ENCODE measurements at places on chromosomes 2 and 18.

GRCh38 chr2:1082456-1083205, 132.0 kb downstream of the SNTG2 start:
- no peak for DNase-seq

GRCh38 chr2:146412625-146413024, 1432.2 kb upstream of the ACVR2A start:
- no peak for DNase-seq

DNA sequence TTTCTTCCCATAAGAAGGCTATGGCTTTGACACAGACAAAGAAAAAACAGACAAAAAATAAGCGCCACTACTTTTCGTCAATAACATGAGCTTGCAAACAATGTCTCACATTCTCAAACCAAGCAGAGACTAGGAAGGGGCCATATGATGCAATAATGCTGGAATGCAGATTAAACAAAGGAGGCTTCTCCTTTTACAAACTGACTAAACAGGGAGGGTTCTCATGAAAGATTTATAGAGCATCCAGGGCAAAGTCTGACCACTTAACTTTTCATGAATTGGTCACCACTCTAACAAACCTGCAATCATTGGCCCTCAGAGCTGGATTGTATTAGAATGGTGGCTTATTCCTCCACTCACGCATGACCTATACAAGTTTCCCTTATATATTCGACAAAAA, 663.3 kb upstream of the CHAC2 start:
- DNase-seq = no peak

- no peak for DNase-seq
Measured at GRCh38 chr2:159034713-159035112, 66.3 kb downstream of the TANC1 start.

DNA sequence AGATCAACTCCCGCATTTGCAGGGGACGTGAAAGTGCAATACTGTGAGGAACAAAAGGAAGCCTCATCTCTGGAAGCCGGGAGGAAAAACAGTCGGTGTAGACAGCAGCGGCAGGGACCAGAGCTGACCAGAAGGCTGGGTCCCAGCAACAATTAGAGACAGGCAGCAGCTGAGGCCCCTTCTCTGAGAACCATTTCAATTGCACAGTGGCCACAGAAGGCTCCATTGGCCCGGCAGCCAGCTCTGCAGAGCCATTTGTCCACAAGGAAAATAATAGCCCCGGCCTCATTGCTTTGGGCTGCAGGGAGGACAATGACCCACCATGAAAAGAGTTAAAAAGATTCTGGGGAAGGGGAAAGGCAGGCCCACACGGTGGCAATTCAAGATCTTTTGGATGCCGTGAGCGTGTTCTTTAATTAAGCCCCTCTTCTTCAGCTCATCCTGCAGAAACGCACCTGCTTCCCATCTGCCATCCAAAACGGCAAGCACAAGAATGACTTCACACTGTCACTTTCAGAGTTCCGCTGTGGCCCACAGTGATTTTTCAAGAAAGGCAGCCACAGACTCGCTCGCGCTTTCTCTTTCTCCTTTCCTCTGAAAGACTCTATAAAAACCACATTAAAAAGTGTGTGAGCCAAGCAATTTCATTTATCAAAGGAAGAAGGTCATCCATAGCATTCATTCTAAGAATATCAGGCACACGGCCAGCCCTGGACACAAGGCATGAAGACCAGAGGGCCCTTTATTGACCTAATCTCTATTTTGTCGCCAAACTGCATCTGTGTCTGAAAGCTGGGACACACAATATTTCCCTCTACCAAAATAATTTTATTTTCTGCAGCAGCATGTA, 293.6 kb downstream of the SOX11 start:
- no peak for DNase-seq

DNA sequence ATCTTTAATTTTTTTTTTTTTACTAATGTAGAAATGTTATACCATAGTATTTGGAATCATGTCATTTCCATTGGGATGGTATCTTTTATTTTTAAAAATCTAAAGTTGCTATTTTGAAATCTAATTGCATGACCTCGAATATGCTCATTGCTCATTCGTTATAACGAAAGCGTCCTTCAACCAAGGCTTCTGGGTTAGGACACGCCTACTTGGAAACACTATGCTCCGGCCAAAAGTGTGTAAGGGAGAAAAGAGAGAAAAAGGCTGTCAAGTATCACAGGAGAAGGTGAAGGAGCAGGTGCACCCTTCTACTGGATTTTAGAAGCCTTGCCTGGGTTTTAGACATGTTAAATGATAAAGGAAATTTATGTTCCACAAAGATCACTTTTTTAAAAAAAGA, 465.9 kb upstream of the ID2 start:
- DNase-seq = no peak

DNA sequence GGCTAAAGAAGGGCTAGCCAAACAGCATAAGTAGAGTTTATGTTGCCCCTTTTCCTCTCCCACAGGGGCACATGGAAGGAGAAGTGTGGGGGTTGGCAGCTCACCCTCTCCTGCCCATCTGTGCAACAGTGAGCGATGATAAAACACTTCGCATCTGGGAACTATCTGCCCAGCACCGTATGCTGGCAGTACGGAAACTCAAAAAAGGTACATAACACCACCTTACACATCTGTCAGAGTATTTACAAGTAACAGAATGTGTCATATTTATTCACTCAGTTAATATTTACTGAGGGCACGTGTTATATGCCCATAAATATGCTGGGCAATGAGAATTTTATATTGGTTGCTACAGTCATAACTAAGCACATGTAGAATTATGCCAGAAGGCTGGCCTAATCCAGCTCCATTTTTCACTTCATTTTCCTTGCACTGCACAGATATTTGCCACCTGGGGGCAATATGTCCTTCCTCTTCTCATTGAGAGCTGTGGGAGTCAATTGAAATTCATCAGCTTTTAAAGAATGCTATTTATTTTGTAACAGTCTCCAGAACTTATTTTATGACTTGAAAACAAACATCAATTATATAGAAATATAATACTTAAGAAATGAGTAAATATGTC, 150.6 kb downstream of the RTN4 start:
- no peak for DNase-seq

- no peak for DNase-seq
Measured at GRCh38 chr2:237075749-237076599, 9.7 kb upstream of the COPS8 start.

DNA sequence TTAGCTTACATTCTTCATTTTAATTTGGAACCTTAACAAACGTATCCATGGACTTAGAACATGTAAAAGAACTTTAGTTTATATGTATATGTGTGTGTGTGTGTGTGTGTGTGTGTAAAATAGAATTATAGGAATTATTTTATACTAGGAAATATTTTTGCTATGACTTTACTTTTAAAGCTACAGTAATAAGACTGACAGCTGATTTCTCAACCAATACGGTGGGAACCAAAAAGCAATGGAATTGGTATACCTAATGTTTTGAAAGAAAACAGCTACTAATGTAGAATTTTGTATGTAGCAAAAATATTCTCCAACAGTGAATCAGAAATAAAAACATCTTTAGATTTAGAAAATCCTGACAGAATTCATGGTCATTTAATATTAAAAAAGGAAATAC, 146.5 kb upstream of the ARL4C start:
- no peak for DNase-seq

DNA sequence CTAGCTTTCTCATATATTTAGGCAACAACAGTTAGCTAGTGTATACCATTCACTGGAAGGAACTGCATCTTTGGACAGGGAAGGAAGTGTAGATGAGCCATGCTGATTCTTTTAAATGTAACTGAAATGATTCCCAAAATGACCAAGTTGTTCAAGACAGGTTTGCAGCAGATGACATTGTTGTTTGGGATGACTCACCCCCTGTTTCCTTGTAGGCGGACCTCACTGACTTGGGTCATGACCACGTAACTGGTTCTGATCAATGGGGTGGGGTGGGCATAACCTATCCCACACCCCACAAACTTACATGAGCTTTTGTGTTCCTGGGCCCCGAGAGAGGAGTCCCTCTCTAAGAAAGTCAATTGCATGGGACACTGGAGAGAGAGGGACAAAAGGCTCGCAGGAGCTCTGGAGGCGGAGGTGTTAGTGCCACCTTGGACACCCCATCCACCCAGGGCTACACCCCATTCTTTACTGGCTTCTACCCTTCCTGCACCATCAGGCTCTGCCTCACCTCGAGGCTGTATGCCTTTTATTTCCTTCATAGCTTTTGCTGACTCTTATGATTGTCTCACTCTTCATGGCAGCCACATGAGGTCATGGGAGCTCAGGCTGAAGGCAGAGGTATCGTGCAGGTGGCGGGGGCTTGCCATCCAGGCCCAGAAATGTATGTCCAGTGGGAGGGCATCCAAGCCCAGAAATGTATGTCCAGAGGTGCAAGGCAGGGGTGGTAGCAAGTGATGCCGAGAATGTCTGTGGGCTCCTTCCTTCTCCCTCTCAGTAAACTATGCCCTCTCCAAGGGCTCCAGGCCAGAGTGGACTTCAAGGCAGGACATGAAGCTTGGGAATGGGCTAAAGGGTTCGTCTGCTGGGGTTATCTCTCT, 108.0 kb downstream of the TWIST2 start:
- no peak for DNase-seq

GRCh38 chr2:10923965-10924364, 12.2 kb downstream of the KCNF1 start:
- DNase-seq = no peak

GRCh38 chr2:237870754-237871651, 11.6 kb downstream of the RAMP1 start:
- no peak for DNase-seq

GRCh38 chr2:199535445-199536177, 77.9 kb upstream of the SATB2 start:
- no peak for DNase-seq

- no peak for DNase-seq
Measured at GRCh38 chr2:2881499-2881898, 496.1 kb downstream of the EIPR1 start.

DNA sequence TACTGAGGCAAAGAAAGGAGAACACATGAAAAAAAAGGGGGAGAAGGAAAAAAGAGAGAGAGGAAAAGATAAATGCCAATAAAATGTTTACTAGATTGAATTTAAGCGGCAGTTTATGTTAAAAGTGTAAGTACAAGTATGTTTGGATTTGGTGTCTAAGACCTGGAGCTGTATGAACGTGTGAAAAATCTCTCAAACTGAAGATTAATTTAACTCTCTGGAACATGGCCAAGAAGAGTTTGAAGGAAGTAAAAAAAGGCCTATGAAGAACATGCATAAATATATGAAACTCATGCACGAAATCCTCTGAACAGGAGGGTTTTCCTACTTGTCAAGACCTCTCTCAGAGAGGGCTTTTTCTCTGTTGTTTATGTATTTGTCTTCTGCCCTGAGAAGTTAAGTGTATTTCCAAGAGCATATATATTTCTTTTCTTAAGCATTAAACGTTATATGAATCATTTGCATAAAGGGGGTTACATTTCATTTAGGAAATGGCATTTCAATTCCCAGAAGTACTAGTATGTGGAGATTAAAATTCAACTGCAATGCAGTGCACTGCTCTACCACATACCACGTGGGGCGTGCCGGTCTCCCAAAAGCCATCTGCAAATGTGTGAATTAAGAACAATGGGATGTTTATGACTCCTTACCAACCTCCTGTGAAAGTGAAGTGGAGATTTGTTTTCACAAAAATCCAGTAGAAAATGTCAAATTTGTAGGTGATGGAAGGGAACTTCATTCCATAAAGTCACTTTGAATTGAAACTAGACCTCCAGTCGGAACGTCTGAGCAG, 281.1 kb upstream of the TRIB2 start:
- DNase-seq = no peak

GRCh38 chr18:48569139-48569914, 30.5 kb downstream of the CTIF start:
- no peak for DNase-seq

DNA sequence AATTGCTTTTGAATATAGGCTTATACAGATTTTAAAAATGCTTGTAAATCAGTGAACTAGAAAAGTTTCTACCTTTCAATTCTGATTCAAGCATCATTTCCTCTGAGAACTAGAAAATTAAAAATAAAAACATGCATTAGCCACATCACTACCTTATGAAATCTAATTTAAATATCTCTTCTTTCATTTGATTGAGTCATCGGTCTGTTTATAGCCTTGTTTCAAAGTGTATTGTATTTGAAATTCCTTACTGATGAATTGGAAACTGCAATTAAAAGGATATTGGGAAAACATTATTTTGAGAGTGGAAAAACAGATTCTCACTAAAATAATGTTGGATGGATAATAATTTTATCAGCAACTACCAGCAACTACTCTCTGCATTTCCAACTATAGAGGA, 717.7 kb upstream of the FAM98A start:
- DNase-seq = no peak

DNA sequence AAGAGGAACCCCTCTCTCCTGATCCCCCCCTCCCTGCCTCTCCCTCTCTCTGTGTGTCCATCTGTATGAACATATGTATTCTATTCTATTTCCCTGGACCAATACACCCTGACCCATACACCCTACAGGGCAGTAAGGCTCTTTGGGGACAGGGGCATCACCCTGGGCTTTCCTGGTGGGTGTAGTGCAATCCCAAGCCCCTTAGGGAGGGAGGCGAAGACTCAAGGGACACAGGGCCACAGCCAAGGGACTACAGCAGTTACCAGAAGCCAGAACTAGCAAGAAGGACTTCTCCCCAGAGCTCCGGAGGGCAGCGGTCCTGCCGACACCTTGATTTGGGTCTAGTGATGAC, 214.2 kb upstream of the RAB6C start:
- no peak for DNase-seq

- DNase-seq = no peak
Measured at GRCh38 chr2:216392945-216393840, 19.1 kb upstream of the SMARCAL1 start.

- DNase-seq = no peak
Measured at GRCh38 chr18:56196495-56197225, 441.7 kb downstream of the TXNL1 start.

DNA sequence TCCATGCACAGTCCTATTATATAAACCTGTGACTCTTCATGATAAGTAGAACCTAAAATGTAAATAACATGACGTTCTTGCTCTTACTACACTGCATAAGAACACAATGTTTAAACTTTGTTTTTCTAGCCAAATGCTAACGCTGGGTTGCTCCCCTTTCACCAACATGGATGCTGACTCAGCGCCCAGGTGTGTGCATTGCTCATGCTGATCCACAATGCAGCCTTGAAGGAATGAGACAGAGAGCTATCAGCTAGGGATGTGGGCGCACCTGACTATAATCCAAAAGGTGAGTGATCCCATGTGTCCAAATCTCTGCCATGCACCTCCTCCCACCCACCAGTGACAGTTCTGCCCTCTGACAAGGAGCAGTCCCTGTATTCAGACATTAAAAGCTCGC, 235.0 kb downstream of the IRS1 start:
- no peak for DNase-seq

- DNase-seq = no peak
Measured at GRCh38 chr2:149146876-149147275, 108.4 kb downstream of the LYPD6B start.

All from C1 segment of cervical spinal cord (tissue), 14 donors.